ENCODE measurements at places on chromosomes 3 and 15.

- DNase-seq = peak; percentile 94
Observed at GRCh38 chr3:195040094-195040493, 230.9 kb downstream of the XXYLT1 start.

- DNase-seq = no peak
Observed at GRCh38 chr3:94065819-94066480, 3.1 kb downstream of the NSUN3 start.

GRCh38 chr15:74956648-74957475, at the start of gene RPP25:
Gene RPP25, minus strand, starts transcription at chr15:74956772. Its CDS starts 189 bp downstream, at chr15:74956583.
- DNase-seq = peak; percentile 46

DNA sequence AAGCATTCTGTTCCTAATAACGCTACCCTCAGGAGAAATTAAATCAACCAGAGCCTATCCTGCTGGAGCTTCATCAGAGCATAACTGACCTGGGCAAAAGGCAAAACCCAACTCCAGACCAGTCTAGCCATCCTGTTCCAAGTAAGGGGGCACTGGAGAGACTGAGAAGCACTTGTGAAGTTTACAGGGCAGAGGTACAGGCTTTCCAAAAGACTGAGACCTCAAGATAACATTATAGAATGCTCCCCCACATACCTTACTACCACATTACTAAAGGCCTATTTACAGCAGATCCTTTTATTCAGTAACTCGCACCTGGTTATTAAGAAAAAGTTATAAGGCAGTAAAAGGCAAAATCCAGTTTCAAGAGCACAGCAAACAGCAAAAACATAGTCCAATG, 35.5 kb downstream of the RFX7 start:
- DNase-seq = no peak

GRCh38 chr3:17322106-17322793, 420.2 kb downstream of the TBC1D5 start:
- no peak for DNase-seq

DNA sequence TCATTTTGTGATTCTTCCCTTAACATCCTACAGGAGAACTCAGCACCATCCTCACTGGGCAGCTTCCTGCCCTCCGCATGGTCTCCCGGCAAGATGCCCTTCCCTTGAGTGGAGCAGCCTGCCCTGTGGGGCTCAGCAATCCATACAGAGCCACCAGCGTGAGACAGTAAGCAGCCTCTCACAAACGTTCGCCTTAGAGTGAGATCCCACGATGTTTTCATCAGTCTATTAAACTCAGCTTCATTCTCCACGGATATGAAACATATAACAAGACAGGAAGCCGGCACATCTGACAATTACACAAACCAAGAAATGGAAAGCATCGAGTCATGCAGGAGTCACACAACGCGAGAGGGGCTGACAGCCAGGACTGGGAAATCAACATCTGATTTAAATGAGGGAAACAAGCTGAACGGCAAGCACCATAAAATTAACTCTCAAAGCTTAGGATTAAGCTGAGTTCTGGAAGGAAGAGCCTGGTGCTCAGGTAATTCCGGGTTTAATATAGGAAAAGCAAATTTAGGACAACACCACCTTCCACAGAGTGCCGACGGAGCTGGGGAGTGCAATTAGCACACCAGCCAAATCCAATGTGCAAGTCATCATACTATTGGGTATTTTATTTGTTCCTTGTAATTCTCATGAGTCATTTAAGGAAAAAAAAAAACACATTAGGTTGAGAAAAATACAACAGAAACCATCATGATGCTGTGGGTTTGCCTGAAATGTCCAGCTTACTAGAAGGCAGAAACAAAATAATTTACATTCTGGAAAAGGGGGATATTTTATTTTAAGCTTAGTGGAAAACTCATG, 272.0 kb downstream of the OCA2 start:
- no peak for DNase-seq

DNA sequence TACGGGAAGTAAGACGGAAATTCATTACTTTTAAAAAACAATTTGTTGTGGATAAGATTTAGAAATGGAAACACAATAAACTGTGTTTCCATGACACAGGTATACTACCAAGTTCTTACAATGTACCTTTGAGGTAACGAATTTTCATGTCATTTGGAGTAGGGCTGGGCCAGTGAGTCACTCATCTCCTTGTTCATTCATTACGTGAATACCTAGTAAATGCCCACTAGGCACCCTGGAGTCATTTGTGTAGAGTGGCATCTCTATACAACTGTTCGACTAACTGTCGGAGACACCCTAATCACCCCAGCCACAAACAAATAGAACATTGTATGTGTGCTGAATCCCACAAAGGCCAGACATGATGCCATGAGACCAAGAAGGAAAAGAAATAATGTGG, 94.8 kb downstream of the IGF1R start:
- DNase-seq = no peak

DNA sequence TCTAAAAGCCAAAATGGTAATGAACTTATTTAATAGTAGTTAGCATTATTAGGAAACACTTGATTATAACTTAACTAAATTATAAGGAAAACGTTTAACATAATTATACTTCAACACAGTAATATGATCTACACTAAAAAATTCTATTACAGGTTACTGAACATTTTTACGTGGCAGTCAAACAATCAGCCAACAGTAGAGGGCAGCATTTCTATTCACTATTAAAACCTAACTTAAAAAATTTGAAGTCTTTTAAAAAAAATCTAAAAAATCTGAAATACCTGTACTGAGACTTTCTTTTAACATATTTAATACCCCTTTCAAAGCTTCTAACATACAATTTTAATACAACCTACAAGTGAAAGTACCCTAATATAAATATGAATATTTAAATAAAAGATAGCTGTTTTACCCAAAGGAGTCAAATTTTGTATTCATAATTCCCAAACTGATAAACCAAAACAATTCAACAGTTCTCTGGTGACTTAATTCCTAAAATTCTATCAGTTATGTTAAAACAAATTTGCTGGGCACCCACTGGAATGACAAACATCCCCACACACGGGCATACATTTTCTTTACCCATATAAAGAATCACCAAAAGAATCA, 41.5 kb downstream of the DLG1 start:
- peak; percentile 38 for DNase-seq

Data from MV-4-11 (cell line).